ENCODE measurements at places on chromosomes 1 and 21.
A peak's percentile ranks its signal among the peaks of the same experiment; 100 is the strongest.

GRCh38 chr1:19621274-19621950 is 22.7 kb upstream of the NBL1 start:
- peaks cover 3% of the 10 kb centered on the region for H3K36me3 ChIP-seq
- peaks cover 30% of the 10 kb centered on the region for H3K4me1 ChIP-seq
- no peak overlapping the region for H3K4me3 ChIP-seq

- H3K27ac ChIP-seq = no peak overlapping the region
- H3K27me3 ChIP-seq = no peaks in the 10 kb centered on the region
- H3K4me1 ChIP-seq = no peaks in the 10 kb centered on the region
- H3K36me3 ChIP-seq = no peaks in the 10 kb centered on the region
- no peak overlapping the region for H3K4me3 ChIP-seq
Observed at GRCh38 chr21:38491536-38491935, 6.7 kb downstream of the ERG start.

GRCh38 chr21:37647781-37648180 is 268.5 kb downstream of the KCNJ6 start:
- no peaks in the 10 kb centered on the region for H3K4me1 ChIP-seq
- H3K27ac ChIP-seq = no peak overlapping the region
- H3K36me3 ChIP-seq = no peaks in the 10 kb centered on the region
- DNase-seq = no peak
- no peaks in the 10 kb centered on the region for H3K27me3 ChIP-seq

- H3K27ac ChIP-seq = no peak overlapping the region
- H3K4me3 ChIP-seq = no peak overlapping the region
- DNase-seq = no peak
- no peaks in the 10 kb centered on the region for H3K36me3 ChIP-seq
Observed at GRCh38 chr1:165330483-165330882, 26.0 kb downstream of the LMX1A start.

DNA sequence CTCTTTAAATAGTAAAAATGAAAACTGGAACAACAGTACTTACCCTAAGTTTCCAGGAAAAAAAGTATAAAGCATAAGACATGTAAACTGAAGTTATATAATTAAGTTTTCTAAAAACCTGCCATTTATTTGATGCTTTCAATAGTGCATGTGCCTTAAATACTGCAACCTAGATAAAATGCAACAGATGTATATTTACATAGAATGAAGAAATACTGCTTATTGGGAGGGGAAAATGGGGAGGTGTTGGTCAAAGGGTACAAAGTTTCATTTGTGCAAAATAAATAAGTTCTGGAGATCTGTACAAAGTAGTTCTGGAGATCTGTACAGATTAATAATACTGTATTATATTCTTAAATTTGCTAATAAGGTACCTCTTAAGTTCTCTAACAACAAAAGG is 68.6 kb downstream of the PRPF38A start:
- no peaks in the 10 kb centered on the region for H3K27me3 ChIP-seq
- H3K4me1 ChIP-seq = peaks cover 3% of the 10 kb centered on the region
- no peak for DNase-seq
- H3K4me3 ChIP-seq = no peak overlapping the region
- H3K36me3 ChIP-seq = no peaks in the 10 kb centered on the region
- no peak overlapping the region for H3K27ac ChIP-seq

- H3K4me1 ChIP-seq = peaks cover 34% of the 10 kb centered on the region
- DNase-seq = no peak
- H3K27me3 ChIP-seq = no peaks in the 10 kb centered on the region
- no peak overlapping the region for H3K4me3 ChIP-seq
- peak overlapping the region; percentile 0 for H3K27ac ChIP-seq
- H3K36me3 ChIP-seq = no peaks in the 10 kb centered on the region
Observed at GRCh38 chr1:25795946-25796810, 3.8 kb upstream of the SELENON start.

- no peak overlapping the region for H3K4me3 ChIP-seq
- H3K36me3 ChIP-seq = no peaks in the 10 kb centered on the region
- no peak overlapping the region for H3K27ac ChIP-seq
- H3K4me1 ChIP-seq = no peaks in the 10 kb centered on the region
- H3K27me3 ChIP-seq = no peaks in the 10 kb centered on the region
- peak; percentile 55 for DNase-seq
Observed at GRCh38 chr1:17661546-17662157, 93.5 kb upstream of the ACTL8 start.

GRCh38 chr1:1360506-1361169 is 2.3 kb upstream of the MXRA8 start:
- peaks cover 21% of the 10 kb centered on the region for H3K4me1 ChIP-seq
- peak; percentile 59 for DNase-seq
- peak overlapping the region; percentile 84 for H3K27ac ChIP-seq
- no peaks in the 10 kb centered on the region for H3K36me3 ChIP-seq

- H3K27ac ChIP-seq = no peak overlapping the region
- no peaks in the 10 kb centered on the region for H3K4me1 ChIP-seq
- H3K4me3 ChIP-seq = no peak overlapping the region
- peaks cover 1% of the 10 kb centered on the region for H3K27me3 ChIP-seq
- H3K36me3 ChIP-seq = no peaks in the 10 kb centered on the region
Observed at GRCh38 chr1:205458777-205459566, 3.1 kb upstream of the BLACAT1 start.

GRCh38 chr21:34800797-34801518 is 132.2 kb downstream of the CLIC6 start:
- H3K4me1 ChIP-seq = peaks cover 38% of the 10 kb centered on the region
- H3K27ac ChIP-seq = no peak overlapping the region

DNA sequence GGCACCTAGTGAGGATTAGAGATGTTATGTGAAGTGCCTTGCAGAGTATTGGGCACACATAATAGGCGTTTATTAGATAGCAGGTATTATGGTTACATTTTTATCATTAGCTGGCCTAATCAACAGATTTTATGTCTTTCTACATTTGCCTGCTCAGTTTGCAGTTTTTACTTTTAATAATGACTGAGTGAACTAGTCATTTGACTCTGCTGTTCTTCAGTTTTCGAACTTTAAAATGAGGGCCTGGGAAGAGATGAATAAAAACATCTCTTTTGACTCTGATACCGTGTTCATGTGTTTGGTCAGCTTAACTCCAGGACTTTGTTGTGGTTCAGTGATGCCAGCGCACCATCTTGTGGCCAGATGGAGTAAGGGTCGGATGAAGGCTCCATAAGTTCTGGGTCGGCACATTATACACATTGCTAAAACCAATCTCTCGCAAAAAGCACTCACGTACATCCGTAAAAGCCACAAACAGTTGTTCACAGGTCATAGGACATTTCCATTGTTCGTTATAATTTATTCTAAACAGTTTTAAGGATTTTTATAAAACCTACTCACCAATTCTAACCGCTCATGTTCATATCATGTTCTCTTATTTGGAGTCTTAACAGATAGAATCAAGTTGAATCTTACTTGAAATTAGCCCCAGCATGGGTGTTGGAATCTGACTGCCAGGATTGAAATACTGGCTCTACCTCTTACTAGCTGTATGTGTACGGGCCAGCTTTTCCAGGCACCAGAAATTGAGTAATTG is 78.4 kb upstream of the GPR88 start:
- peak; percentile 59 for DNase-seq
- no peak overlapping the region for H3K4me3 ChIP-seq
- no peaks in the 10 kb centered on the region for H3K4me1 ChIP-seq
- H3K36me3 ChIP-seq = no peaks in the 10 kb centered on the region

GRCh38 chr1:5901150-5901549 is 91.1 kb downstream of the NPHP4 start:
- no peaks in the 10 kb centered on the region for H3K36me3 ChIP-seq
- H3K27me3 ChIP-seq = no peaks in the 10 kb centered on the region
- no peak overlapping the region for H3K27ac ChIP-seq

DNA sequence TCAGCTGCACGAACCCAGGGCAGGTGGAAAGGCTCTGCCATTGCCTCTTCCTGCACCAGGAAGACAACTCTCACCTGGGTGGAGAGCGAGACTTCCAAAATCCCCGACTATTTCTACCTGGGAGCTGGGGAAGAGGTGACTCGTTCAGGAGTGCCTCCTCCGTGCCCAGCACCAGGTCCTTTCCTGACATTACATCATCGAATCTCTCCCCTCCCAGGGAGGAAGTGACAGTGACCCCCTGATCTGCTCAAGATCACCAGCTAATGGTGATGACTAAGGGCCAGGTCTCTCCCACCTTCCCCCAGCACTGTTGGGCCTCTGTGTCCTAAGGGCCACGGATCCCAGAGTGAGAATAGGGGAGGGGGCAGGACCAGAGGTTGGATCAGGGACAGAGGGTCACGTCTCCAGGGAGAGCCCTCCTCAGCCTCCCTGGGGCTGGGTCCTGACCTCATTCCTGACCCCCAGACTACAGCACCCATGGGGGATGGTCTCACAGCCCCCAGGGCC is 6.8 kb downstream of the MEGF6 start:
- no peak overlapping the region for H3K27ac ChIP-seq
- no peaks in the 10 kb centered on the region for H3K4me1 ChIP-seq
- no peak overlapping the region for H3K4me3 ChIP-seq
- no peaks in the 10 kb centered on the region for H3K27me3 ChIP-seq
- H3K36me3 ChIP-seq = no peaks in the 10 kb centered on the region

GRCh38 chr1:161115132-161115711 is 2.6 kb downstream of the PFDN2 start:
- no peak overlapping the region for H3K4me3 ChIP-seq
- H3K27me3 ChIP-seq = no peaks in the 10 kb centered on the region
- H3K4me1 ChIP-seq = peaks cover 15% of the 10 kb centered on the region
- peaks cover 1% of the 10 kb centered on the region for H3K36me3 ChIP-seq
- H3K27ac ChIP-seq = no peak overlapping the region

- H3K4me1 ChIP-seq = peaks cover 14% of the 10 kb centered on the region
- peak within 1 kb of the TSS; percentile 61 for H3K4me3 ChIP-seq
- DNase-seq = peak; percentile 81
- no peaks in the 10 kb centered on the region for H3K36me3 ChIP-seq
Observed at GRCh38 chr1:154404984-154405746, at the start of gene IL6R. Gene IL6R (plus strand): TSS chr1:154405343. CDS start chr1:154405630, 287 bp downstream.

DNA sequence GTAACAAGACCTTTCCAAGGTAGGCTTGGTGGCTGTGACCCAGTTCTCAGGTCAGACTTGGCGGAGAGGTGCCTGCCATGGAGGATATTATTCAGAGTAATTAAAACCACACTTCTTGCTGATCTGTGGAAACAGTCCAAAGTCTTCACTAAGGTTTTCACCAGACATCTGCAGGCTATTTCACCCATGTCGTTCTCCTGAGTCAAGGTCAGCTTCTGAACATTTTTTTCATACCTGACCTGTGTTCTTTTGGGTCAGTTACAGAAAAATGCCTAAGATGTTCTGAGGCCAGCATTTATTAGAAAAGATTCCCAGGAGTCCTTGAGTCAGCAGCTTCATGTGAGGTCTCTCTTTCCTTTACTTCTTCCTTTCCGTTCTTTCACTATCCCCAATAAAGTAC is 54.9 kb downstream of the RGL1 start:
- H3K27ac ChIP-seq = peak overlapping the region; percentile 26
- no peaks in the 10 kb centered on the region for H3K36me3 ChIP-seq
- no peaks in the 10 kb centered on the region for H3K27me3 ChIP-seq
- DNase-seq = no peak

- H3K27me3 ChIP-seq = no peaks in the 10 kb centered on the region
- H3K36me3 ChIP-seq = no peaks in the 10 kb centered on the region
- H3K27ac ChIP-seq = no peak overlapping the region
Observed at GRCh38 chr1:165840423-165840822, 13.0 kb downstream of the UCK2 start.

DNA sequence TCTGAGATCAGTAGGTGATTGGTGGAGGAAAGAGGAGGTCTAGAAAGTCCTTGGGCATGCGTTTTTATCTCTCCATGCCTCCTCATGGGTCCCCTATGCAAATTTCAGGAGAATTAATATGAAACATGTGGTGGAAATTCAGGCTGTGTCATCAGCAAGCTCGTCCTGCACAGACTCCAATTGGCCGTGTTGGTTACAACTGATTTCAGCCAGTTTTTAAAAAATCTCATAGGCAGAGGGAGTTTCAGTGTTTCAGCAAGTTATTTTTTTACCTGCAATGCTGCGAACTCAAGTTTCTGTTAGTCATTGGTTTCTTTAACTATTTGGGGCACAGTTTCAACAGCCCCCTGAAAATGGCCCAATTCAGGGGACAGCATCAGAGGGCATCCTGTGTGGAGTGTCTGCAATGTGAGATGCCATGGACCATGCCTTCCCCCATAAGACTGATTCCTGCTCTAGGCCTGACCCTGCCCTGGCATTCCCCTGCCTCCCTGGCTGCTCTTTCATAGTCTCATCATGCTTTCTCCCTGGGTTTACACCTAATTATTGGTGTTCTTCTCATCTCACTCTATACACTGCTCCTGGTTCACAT is 59.9 kb downstream of the C1orf198 start:
- H3K36me3 ChIP-seq = no peaks in the 10 kb centered on the region
- H3K27ac ChIP-seq = no peak overlapping the region
- no peak for DNase-seq

DNA sequence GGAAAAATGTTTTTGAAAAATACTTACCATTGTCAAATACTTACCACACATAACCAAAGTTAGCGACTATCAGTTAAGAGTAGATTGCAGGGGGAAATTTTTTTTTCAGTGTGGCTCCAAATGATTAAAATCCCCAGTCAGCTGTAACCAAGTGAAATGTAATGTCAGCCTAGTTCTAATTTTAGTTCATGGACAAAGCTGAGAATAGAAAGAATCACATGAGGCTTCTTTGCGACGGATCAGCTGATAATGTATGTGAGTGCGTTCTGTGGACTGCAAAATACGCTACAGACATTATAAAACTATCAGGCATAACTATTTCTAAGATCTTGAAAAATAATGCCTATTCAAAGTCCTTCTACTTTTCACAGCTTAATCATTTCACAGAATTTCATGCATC is at the start of gene LRRC39:
Gene LRRC39, minus strand, starts transcription at position 166 of the 400 bp plus-strand sequence. CDS start 9,740 bp downstream, outside the sequence.
- no peaks in the 10 kb centered on the region for H3K36me3 ChIP-seq
- DNase-seq = no peak
- H3K27me3 ChIP-seq = no peaks in the 10 kb centered on the region
- no peak within 1 kb of the TSS for H3K4me3 ChIP-seq
- no peak within 1 kb of the TSS for H3K27ac ChIP-seq
- H3K4me1 ChIP-seq = no peaks in the 10 kb centered on the region

GRCh38 chr1:224331326-224331725 is 1.4 kb upstream of the NVL start:
- H3K27me3 ChIP-seq = no peaks in the 10 kb centered on the region
- peak overlapping the region; percentile 99 for H3K27ac ChIP-seq
- H3K36me3 ChIP-seq = no peaks in the 10 kb centered on the region
- no peak for DNase-seq

- no peak overlapping the region for H3K27ac ChIP-seq
- peaks cover 5% of the 10 kb centered on the region for H3K4me1 ChIP-seq
- no peaks in the 10 kb centered on the region for H3K36me3 ChIP-seq
- no peaks in the 10 kb centered on the region for H3K27me3 ChIP-seq
- DNase-seq = no peak
Observed at GRCh38 chr1:63777965-63778880, 4.4 kb downstream of the ROR1 start.

DNA sequence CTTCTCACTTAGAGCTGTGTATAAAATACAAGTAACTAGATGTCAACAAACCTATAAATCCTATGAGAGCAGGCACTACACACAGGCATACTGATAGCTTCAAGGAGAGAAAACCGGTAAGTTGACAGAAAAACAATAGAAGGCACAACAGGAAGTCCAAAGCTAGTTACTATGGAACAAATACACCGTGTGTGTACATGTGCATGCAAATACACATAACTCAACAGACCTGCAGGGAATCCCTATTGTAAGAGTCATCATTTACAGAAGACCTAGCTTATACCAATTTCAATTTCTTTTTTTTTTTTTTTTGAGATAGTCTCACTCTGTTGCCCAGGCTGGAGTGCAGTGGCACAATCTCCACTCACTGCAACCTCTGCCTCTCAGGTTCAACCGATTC is 26.3 kb downstream of the JAK1 start:
- H3K4me1 ChIP-seq = no peaks in the 10 kb centered on the region
- no peak overlapping the region for H3K27ac ChIP-seq
- no peak for DNase-seq
- H3K4me3 ChIP-seq = no peak overlapping the region
- no peaks in the 10 kb centered on the region for H3K27me3 ChIP-seq
- no peaks in the 10 kb centered on the region for H3K36me3 ChIP-seq

All from Caco-2 (cell line).